ENCODE measurements at places on chromosomes 6 and 20.
A peak's percentile ranks its signal among the peaks of the same experiment; 100 is the strongest.

- DNase-seq: no peak
Measured at GRCh38 chr20:53760025-53760441, 166.4 kb upstream of the ZNF217 start.

DNA sequence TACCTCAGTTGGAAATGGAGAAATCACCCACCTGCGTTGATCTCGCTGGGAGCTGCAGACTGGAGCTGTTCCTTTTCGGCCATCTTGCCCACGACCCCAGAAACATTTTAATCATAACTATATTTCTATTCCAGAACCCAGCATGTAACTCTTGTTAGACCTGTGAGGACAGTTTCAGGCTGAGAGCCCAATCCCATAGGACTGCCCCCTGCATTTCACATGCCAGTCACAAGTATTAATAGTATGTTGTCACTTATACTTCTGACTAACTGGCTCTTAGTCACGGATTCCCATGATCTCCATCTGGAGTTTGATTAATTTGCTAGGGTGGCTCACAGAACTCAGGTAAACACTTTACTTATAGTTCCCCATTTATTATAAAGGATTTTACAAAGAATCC, 96.0 kb upstream of the PRND start:
- no peak for DNase-seq

DNA sequence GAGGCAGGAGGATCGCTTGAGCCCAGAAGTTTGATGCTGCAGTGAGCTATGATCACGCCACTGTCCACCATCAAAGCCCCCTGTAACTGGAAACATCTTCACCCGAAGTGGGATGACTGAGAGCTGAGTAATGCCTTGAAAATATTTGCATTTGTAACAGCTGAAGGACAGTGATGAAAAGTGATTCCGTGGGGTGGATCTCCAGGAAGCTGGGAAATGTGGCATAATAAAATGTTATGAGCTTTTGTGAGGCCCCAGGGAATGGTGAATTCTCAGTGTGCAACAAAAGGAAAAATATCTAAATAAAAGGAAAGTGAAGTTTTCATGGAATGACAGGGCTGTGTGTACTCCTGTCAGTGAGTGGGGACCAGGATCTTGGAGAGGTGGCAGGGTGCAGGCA, 92.0 kb downstream of the JAG1 start:
- DNase-seq: no peak

DNA sequence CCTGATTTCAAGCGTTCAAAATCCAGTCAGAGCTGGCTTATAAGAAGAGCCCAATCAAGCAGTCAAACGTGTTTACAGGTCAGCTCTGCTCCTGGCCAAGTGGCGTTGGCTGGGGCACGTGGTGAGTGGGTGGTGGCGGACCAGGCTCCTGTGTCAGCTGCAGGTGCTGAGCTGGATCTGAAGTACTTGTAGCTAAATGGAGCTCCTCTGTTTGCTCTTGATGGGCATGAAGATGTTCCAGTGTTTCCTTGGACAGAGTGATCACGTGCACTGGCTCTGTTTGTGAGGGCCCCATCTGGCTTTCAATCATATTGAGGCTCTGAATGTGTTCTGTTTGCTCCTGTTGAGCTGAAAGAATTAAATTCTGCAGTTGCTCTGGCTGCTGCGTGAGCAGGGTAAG, 10.2 kb upstream of the MICAL1 start:
- DNase-seq: no peak

DNA sequence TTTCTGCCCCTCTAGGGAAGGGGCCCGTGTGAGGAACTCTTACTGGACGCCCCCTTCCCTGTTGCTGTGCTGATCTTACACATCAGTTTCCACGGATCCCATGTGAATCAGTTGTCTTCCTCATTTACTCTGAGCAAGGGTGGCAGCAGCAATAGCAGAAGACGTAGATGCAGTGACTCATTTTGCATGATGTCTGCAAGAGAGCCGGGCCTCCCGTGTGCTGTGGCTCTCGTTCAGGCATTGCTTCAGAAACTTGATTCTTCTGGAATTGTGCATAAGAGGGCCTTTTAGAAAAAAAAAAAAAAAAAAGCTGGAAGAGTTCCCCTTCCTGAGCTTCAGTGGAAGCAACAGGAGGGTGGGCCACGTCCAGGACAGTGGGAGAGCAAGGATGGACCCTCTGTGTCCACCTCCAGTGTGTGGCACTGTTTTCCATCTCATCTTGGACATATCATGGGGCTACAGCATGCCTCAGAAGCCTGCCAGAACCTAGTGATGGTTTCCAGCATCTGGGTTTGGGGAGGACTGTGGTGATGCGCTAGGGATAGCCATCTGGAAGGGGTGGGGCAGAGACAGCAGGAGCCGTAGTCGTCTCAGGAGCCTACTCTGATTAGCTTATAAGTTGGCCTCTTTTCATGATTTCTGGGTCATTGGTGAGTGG, 62.1 kb downstream of the FOXO3 start:
- no peak for DNase-seq

DNA sequence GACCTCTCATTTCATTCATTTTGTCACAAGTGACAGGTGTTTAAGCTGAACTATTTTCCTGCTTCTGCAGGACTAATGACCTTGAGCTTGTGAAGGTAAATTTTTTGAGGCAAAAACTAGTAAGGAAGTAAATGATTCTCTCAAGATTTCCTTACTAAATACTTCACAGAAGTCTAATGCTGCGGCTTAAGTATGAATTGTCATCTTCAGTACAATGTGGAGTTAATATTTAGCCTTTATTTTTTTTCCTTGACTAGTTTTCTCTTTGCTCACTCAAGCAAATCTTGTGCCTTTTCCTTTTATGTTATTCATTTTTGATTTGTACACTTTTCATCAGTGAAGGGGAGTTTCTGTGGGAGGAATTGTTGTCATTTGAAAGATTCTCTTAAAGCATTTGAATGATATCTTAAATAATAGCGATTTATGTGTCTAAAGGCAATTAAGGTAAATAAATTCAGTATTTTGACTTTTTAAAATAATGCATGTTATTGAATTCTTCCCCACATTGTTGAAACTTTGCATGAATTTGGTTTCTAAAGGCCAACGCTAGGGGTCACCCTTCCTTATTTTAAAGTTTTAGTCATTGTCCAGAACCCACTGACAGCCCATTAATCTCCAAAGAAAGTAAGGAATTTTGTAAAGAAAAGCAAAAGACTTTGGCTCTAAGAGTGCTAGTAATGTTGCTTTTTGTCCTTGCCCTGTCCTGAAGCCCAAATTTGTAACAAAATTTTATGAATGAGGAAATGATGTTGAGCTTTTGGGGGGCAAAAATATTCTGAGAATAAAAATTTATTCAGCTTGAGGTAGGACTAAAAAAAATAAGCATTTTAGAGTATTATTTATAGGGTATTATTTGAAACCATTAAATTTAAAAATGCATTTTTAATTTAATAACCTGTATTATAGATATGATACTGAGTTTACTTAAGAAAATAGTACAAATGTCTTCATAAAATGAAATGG, 157.4 kb upstream of the LAMA2 start:
- DNase-seq: peak; percentile 20

DNA sequence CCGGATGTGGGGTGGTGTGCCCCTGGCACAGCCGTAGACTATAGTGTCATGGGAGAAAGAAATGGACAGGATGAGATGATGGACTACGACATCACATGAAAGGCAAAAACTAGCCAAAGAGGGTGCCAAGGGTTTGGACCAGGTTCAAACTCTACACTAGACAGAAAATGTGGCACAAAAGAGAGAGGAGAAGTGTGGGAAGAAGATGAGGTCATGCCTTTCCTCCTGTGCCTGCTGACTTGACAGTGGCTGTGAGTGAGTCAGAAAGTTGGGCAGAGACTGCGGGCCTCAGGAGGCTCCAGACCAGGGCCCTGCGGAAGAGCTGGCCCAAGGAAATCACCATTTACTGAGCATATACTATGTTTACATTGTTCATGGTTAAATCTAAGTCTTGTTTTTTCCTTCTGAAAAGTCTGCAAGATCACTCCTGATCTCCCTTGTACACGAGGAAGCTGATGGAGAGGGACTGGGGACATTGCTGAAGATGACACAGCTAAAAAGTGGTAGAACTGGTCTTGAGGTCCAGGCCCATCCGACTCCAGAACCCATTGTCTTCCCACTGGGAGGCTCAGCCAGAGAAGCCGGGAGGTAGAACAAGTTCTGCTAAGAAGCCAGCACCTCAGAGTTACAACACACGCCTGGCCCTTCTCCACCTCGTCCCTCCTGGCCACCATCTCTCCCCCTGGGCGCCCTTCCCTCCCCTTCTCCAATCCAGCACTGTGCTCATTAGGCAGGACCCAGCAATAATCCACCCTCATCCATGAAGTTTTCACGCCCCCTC, 35.6 kb downstream of the CNKSR3 start:
- DNase-seq: peak; percentile 82

- DNase-seq: no peak
Measured at GRCh38 chr6:116176596-116176995, 50.7 kb upstream of the COL10A1 start.

GRCh38 chr20:39206899-39207564, 244.9 kb downstream of the DHX35 start:
- DNase-seq: no peak

DNA sequence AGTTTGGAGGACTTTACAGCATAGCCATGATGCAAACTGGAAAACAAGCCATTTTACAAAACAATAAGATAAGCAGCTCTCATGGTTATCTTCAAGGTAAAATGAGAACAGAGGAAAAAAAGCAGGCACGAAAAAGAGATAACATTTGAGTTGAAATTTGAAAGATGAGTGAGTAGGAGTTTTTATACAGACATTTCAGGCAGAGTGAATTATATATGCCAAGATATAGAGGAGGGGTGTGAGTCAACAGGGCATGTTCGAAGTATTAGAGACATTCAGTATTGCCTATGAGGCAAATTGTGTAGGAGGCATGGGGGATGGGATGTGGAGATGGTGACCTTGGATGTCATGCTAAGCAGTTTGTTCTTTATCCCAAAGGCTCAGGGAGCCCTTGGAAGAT, 240.5 kb upstream of the MAN1A1 start:
- no peak for DNase-seq
